Iris pigment epithelial cell (primary cell): ENCODE measurements at places on chromosomes 1 and 21.
A peak's percentile ranks its signal among the peaks of the same experiment; 100 is the strongest.

DNA sequence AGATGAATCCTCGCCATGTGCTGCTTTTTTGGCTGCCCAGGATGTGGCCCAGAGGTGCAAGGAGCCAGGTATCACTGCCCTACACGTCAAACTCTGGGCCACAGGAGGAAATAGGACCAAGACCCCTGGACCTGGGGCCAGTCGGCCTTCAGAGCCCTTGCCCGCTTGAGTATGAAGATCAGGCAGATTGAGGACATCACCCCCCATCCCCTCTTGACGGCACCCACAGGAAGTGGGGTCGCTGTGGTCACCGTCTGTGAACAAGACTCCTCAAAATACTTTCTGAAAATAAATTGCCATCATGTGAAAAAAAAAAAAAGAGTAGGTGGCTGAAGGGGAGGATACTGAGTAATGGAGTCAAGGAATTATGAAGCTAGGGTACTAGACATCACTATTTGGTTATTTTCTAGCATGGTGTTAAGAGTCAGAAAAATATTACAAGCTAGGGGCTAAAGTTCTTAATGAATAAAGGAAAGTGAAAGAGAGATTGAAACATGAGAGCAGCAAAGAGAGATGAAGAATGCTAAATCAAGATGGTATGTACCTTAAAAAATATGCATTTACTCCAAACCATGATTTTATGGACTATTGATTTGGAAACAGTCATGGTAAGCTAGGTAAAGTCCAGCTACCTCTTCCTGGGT lies 84.9 kb downstream of the CLEC20A start:
- no peak for DNase-seq

GRCh38 chr1:41919764-41920397 lies 1.2 kb upstream of the HIVEP3 start:
- peak; percentile 20 for DNase-seq

GRCh38 chr1:215761446-215761845 lies 194.3 kb downstream of the KCTD3 start:
- DNase-seq: no peak

- no peak for DNase-seq
Observed at GRCh38 chr1:206495493-206496046, 11.8 kb upstream of the RASSF5 start.

- DNase-seq: no peak
Observed at GRCh38 chr1:72137656-72138055, 144.7 kb downstream of the NEGR1 start.

GRCh38 chr1:73781251-73781650 lies 416.7 kb downstream of the LRRIQ3 start:
- DNase-seq: peak; percentile 6

DNA sequence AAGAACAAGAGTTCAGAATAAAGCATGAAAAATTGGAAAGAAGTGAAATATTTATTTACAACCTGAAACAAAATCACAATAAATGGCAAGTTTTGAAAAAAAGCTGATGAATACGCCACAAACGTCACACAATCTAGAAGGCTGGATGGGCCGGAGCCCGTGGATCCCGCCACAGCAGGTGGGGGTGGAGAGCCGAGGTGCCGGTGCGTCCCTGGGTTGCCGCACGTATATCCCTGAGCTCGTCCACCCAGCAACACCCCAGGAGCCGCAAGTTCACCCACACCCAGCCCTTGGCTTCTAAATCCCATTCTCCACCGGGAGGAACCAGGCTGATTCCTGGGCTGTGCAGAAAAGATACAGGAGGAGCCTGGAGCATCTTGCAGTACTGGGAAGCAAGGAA lies 25.6 kb upstream of the TTLL10 start:
- DNase-seq: no peak

GRCh38 chr1:201949491-201949890 lies 3.1 kb upstream of the LMOD1 start:
- no peak for DNase-seq

GRCh38 chr1:247112479-247112781 lies 8.3 kb upstream of the ZNF669 start:
- no peak for DNase-seq
